ENCODE measurements at places on chromosomes 16 and 17.

GRCh38 chr16:82657786-82658185 lies 31.0 kb downstream of the CDH13 start:
- no peak for DNase-seq

DNA sequence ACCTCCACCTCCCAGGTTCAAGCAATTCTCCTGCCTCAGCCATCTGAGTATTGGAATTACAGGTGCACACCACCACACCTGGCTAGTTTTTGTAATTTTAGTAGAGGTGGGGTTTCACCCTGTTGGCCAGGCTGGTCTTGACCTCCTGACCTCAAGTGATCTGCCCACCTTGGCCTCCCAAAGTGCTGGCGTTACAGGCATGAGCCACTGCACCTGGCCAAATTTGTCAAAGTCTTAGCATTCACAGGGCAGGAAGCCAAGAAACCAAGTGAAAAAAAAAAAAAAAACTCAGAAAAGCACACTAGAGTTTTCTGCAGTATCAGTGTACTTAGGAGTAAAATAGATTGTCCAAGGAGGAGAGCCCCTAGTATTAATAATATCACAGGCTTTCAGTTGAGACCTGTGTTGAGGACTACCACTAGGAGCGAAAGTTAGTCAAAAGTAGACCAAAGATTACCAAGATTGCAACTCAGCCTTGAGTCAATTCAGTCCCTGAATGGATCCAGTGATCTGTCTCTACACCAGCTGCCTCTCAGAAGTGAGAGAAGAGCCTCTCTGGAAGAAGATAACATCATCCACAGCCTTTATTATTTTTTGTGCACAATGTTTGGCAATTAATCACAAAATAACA lies 159.7 kb downstream of the CEP112 start:
- peak; percentile 9 for DNase-seq

DNA sequence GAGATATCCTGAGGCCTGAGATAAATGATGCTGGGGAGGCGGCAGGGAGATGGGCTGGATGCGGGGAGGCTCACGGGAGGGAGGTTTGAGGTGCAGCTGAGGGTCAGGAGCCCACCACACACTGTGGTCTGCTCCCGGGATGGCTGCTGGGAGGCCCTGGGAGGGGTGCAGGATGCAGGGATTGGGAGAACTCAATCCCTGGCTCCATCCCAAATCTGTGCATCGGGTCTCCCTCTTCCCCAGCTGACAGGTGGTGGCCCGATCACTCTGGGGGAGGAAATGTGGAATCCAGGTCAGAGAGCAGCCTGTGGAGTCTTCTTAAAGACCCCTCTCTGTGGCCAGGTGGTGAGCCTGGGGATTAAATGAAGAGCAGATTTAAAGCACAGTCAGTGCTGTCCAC lies 12.0 kb downstream of the PHB1 start:
- DNase-seq, result no peak

GRCh38 chr16:14522671-14523070 lies 107.4 kb downstream of the PARN start:
- no peak for DNase-seq

- DNase-seq, result no peak
Measured at GRCh38 chr16:84354306-84354705, 14.0 kb upstream of the ATP2C2 start.

- no peak for DNase-seq
Measured at GRCh38 chr16:75287708-75288107, 36.3 kb upstream of the BCAR1 start.

GRCh38 chr16:87678618-87679017 lies 76.3 kb downstream of the JPH3 start:
- no peak for DNase-seq

DNA sequence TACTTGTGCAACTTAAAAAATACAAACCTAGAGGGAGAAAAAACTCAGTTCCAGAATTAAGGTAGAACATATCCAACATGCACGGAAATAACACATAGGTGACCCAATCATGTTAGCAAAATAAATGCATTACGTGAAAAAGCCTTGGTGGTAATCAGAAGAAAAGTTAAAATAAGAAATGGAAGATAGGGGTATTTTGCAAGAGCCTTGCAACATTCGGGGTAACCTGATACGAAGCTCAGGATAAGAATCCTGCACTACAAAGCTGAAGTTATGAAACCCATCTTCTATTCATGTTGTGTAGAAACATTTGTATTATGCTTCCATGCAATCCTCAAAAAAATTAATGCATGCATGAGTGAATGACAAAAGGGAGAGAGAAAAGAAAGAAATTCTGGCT lies 33.1 kb downstream of the CHCT1 start:
- no peak for DNase-seq

DNA sequence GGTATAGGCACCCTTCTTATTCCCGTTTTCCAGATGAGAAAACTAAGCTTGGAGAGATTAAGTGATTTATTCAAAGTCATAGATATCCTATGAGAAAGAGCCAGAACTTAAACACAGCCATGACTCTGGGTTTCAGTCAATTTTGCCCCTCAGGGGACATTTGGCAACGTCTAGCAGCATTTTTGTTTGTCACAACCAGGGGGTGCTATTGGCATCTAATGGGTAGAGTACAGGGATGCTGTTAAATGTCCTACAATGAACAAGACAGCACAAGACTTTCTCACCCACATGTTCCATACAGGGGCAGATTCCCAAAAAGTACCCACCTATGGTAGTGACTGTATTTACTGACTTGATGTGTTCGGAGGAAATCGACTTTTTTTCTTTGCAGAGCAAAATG lies 4.8 kb upstream of the SHISA9 start:
- peak; percentile 32 for DNase-seq

- no peak for DNase-seq
Measured at GRCh38 chr16:65684230-65684629, 562.4 kb upstream of the CDH11 start.

- no peak for DNase-seq
Measured at GRCh38 chr17:52536489-52536888, 378.0 kb upstream of the CA10 start.

- DNase-seq, result no peak
Measured at GRCh38 chr17:39908789-39909352, 9.6 kb downstream of the GSDMB start.

- no peak for DNase-seq
Measured at GRCh38 chr16:67270931-67271338, 8.4 kb upstream of the PLEKHG4 start.

- no peak for DNase-seq
Measured at GRCh38 chr16:49469311-49469670, 95.7 kb downstream of the C16orf78 start.

DNA sequence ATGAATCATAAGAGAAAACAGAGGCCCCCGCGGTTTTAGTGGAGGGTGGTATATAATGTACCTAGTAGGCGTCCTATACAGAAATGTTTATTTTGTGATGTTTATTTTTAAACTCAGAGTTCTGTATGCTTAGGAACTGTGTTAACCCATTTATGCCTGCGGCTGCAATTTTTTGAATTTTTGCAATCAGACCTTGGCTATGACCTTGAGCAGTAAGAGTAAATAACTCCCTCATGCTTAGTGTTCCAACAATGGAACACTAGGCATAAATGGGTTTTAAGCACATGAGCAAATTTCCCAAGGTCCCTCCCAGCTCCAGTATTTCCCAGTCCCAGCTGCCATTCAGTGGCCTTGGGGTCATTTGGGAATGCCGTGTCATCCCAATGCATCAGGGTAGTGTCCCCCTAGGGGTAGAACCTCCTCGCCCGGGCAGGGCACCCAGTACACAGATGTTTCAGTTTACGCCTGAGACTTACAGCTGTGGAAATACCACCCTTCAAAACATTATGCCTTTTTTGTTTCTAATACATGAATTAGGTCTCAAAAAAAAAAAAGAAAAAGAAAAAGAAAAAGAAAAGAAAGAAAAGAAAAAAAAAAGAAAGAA lies 605.8 kb upstream of the CDH11 start:
- DNase-seq, result no peak

- DNase-seq, result no peak
Measured at GRCh38 chr17:34991606-34992005, 11.3 kb downstream of the LIG3 start.

DNA sequence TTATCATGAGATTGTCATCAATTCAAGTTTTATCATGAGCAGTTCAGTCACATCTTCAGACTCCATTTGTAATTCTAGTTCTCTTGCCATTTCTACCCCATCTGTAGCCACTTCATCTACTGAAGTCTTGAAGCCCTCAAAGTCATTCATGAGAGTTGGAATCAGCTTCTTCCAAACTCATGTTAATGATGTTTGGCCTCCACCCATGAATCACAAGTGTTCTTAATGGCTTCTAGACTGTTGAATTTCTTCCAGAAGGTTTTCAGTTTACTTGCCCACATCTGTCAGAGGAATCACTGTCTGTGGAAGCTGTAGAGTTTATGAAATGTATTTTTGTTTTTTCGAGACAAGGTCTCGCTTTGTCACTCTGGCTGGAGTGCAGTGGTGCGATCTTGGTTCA lies 16.0 kb downstream of the NSRP1 start:
- DNase-seq, result no peak

- DNase-seq, result peak; percentile 32
Measured at GRCh38 chr17:39769974-39770587, 32.3 kb downstream of the GRB7 start.

DNA sequence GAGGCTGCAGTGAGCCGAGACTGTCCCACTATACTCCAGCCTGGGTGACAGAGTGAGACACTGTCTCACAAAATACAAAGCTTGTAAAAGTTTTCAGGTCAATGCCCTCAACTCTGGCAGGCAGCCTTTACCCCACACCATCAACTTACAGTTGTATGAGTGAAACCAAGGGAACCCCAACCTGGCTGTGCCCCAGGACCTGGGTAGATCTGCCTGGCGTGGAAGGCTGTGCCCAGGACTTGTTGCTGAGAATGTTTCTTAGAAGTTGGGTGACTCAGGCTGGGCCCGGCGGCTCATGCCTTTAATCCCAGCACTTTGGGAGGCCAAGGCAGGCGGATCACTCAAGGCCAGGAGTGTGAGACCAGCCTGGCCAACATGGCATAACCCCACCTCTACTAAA lies 7.8 kb downstream of the CES3 start:
- DNase-seq, result no peak

DNA sequence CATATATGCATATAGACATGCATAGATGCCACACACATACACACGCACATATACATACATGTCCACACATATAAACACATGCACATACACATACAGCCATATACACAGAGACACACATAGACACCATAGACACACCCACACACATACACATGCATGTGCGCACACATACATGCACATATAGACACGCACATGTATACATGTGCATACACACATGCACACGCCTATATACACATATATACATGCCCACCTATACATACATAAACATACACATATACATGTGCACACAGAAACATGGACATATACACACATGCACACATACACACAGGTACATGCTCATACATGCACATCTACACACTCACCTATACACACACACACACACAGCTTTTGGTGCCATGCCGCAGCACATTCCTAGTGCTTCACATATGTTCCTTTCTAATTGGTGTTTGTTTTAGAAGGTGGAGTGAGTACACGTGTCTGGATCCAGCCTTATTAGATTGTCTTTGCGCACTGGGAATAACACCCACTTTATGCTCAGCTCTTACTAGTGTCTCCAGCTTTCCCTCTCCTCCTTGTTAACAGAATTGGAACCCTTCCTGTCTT lies 198.0 kb downstream of the RPTOR start:
- no peak for DNase-seq

GRCh38 chr17:39104046-39104445 lies 47.4 kb downstream of the PLXDC1 start:
- no peak for DNase-seq

GRCh38 chr17:14428648-14429029 lies 127.8 kb downstream of the HS3ST3B1 start:
- DNase-seq, result no peak

DNA sequence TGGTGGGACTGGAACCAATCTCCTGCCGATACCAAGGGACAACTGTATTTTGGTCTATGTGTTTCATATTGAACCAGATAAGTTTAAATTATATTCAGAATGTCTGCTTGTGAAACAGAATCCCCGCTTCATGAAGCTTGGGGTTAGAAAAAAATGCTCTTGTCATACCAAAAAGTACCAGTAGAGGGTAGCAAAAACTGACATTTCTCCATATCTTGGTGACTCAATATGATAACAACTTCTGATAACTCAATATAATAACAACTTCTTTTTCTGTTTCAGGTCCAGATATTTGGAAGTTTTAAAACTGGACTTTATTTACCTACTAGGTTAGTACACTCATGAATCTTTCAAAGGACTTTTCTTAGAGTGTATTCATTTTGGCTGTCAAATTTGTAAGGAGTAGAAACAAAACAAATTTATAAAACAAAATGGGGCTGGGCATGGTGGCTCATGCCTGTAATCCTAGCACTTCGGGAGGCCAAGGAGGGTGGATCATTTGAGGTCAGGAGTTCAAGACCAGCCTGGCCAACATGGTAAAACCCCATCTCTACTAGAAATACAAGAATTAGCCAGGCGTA lies 52.3 kb upstream of the ADCY7 start:
- peak; percentile 47 for DNase-seq

- peak; percentile 38 for DNase-seq
Measured at GRCh38 chr17:5592382-5592781, 8.1 kb upstream of the NLRP1 start.

DNA sequence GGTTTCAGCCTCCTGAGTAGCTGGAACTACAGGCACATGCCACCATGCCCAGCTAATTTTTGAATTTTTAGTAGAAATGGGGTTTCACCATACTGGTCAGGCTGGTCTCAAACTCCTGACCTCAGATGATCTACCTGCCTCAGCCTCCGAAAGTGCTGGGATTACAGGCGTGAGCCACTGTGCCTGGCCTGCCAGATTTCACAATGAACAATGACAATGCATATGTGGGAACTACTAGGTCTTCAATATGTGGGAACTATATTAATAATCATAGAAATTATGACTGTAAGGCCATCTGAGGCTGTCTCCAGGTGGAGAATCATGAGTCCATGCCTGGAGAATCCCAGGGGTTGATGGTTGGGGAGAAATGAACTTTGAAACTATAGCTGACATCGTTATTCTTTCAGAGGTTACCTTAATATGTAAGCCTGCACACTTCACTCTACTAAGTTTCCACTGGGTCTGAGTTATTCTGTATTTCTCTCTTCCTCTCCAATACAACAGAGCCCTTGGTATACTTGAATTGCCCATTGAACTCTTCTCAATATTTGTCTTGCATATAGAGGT lies 7.2 kb upstream of the DRC7 start:
- no peak for DNase-seq
